Kidney glomerular epithelial cell (primary cell): ENCODE measurements at places on chromosomes 3 and 15.

DNA sequence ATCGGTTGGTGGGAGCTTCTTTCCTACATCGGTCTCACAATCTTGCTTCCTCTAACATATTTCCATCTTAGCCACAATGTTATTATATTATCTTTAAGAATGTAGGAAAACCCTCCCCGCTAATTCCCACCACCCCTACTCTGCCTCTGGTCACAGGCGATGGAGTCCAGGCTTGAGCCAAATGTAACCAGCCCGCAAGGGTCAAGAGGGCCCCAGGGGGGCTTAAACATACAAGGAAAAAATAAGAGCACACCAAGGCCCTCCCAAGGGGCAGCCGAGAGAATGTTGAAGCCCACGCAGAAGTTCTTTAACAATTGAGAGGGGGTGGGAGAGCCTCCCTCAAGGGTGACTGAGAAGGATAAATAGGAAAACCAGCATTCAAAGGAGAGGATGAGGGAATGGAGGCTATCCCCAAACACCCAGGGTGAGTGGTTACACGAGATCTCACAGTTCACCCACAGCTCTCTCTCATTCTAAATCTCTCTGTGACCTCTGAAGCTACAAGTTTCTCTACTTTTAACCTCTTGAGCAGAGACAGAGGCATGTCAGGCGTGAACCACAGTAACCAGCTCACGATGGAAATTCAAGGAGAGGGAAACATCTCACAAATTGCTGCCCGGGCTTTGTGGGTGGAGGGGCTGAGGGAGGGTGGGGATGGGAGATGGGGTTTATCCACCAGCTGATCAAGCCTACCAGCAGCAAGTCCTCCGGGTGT lies 31.4 kb upstream of the UACA start:
- DNase-seq = peak; percentile 77

DNA sequence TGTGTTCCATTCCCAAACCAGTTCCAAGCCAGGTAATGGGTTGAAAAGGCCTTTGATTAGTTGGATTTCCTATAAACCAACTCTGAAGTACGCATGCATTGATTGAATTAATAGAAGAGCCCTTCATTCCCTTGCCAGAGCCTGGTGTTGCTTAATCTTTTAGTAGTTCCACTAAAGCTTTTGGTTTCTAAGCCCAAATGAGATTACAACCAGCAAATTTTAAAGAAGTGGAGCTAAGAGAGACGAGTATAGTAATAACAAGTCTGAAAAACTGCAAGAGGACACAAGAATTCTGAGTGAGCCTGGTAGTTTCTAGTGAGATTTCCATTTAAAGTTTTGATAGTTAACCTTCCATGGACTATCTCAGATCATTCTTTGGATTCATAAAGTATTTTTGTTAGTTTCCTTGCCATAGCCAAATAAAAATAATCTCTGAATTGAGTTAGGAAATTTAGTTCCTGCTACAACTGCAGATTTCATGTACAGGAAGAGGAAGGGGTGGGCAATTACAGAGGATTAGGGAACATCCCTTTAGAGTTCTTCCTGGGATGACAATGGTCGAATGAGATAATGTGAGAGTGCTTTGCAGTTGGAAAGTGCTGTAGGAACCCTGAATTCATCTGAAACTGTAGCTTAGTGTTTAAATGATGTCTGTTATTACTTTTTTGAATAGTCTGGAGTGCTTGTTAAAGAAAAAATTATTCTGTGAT lies 136.8 kb downstream of the FNDC3B start:
- no peak for DNase-seq

GRCh38 chr15:22262613-22263020 lies 182.3 kb downstream of the OR4M2 start:
- DNase-seq = no peak

- no peak for DNase-seq
Observed at GRCh38 chr3:13812034-13812471, 67.8 kb downstream of the WNT7A start.

DNA sequence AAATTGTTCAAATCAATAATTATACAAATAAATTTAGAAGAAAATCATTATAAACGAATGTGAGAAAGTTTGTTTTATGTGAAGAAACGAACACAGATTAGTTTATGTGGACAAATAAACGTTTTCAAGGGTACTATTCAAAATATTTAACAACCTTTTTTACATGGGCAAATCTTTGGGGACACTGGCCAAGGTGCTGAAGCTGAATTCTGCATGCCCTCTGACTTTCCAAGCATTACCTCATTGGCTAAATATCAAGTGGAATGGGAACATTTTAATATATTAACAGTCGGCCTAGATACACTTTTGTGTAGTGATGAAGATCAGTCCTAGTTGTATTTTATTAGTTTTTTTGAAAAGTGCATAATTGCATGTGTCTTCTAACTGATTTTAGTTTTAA lies 636.4 kb upstream of the DPPA4 start:
- no peak for DNase-seq

GRCh38 chr3:99646107-99646435 lies 7.7 kb downstream of the COL8A1 start:
- DNase-seq = no peak

GRCh38 chr3:182797876-182798275 lies 4.6 kb downstream of the ATP11B start:
- no peak for DNase-seq

- DNase-seq = no peak
Observed at GRCh38 chr15:99425657-99426301, 140.0 kb upstream of the MEF2A start.

DNA sequence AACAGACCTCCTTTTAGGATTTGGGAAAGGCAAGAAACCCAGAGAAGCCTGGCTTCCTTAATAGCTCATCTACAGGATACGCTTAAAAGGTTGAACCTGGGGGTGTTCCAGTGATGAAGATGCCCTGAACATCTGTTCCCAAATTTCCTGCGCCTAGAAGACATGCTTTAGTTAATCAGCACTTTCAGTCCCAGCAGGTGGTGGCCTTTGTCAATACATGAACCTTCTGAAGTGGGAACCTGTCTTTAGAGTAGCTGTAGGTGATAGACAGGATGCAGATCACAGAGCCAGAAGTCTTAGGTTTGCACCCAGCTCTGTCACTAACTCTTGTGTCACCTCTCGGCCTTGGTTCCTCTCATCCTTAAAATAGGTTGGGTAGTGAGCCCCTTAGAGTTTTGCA lies 149.7 kb upstream of the SYNPR start:
- no peak for DNase-seq

DNA sequence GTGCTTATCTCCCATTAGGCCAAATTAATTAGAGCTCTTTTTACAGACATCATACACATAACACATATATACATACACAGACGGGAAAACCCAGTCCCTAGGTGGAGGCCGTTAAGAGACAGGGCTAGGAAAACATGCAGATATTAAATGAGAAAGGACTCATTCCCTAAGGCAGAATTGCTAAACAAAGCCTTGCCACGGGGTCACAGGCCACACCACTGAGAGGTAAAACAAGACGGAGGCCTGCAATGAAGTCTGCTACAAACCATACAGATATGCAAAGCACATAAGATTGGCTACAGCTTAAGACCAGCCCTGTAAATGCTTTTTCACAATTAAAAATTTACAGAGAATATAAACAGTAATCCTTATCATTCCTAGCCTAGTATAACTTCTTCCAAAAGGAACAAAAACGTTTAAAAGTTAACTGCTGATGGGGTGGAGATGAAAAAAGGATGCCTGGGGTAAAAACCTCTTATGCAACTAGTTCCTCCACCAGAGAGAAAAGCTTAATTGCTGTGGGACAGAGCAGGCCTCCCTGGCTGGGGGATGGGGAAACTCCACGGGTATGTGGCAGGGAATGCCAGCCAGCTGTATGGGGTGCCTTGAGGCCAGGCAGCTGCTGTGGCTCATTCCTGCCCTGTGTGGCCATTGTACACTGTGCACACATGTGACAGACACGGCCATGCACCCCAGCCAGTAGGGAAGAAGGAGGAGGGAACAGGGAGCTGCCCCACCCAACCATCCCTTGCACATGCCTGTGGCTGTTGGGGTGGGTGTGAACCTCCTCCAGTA lies 481.4 kb upstream of the LMCD1 start:
- no peak for DNase-seq

GRCh38 chr3:2961576-2961975 lies 148.6 kb downstream of the IL5RA start:
- no peak for DNase-seq

GRCh38 chr3:111882799-111883198 lies 23.7 kb downstream of the PHLDB2 start:
- no peak for DNase-seq

GRCh38 chr3:139122221-139122581 lies 77.5 kb upstream of the PRR23C start:
- peak; percentile 44 for DNase-seq

- no peak for DNase-seq
Observed at GRCh38 chr3:13555753-13556152, 6.8 kb downstream of the FBLN2 start.

- DNase-seq = peak; percentile 81
Observed at GRCh38 chr15:63156755-63157117, 541 bp downstream of the RPS27L start.

DNA sequence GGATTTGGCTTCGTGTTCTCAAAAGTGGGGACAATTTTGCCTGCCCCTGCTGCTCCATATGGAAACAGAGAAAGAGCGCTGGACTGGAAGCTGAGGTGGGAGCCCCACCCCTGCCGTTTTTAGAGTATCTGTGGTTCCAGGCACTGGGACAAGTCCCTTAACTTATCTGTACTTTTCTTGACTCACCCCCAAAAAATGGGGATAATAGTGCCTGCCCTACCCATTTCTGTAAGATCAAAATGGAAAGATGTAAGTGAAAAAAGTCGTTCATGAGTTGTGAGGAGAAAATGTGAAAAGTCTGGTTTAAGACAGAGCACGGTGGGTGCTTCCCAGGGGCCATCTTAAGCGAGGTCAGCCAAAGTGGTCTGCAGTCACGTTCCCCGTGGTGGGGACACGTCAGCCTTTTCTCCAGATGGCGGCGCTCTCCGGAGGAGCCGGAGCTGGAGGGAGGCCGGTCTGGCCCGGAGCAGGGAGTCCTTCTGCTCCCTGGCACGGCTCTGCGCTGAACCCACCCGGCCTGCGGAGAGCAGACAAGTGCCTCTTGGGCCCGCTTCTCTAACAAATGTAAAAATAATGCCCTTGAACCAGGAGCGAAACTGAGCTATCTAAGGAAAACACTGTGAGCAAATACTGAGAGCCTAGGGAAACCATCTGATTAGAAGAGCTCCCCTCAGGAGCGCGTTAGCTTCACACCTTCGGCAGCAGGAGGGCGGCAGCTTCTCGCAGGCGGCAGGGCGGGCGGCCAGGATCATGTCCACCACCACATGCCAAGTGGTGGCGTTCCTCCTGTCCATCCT lies at the start of gene CLDN18:
Gene CLDN18, plus strand, starts transcription at position 690 of the 797 bp plus-strand sequence. Its CDS starts 61 bp downstream, at position 751.
- DNase-seq = no peak
